IMR-90 (cell line): ENCODE measurements at places on chromosomes 4 and X. TPM values are rescaled to one million over a fixed set of nuclear protein-coding genes. Genes with fewer than 3 reads are reported as not detected.

CCKAR gene
- not detected in 2 replicates for polyA plus RNA-seq

GRCh38 chr4:117549524-117549923 is 464.1 kb upstream of the TRAM1L1 start:
- DNase-seq: no peak

- no peak for DNase-seq
Observed at GRCh38 chr4:32199639-32200038, 1479.5 kb downstream of the PCDH7 start.

USP51 gene
- 0.26 and 0.30 TPM in 2 replicates for polyA plus RNA-seq

VCX2 gene
- not detected in 2 replicates for polyA plus RNA-seq

DNA sequence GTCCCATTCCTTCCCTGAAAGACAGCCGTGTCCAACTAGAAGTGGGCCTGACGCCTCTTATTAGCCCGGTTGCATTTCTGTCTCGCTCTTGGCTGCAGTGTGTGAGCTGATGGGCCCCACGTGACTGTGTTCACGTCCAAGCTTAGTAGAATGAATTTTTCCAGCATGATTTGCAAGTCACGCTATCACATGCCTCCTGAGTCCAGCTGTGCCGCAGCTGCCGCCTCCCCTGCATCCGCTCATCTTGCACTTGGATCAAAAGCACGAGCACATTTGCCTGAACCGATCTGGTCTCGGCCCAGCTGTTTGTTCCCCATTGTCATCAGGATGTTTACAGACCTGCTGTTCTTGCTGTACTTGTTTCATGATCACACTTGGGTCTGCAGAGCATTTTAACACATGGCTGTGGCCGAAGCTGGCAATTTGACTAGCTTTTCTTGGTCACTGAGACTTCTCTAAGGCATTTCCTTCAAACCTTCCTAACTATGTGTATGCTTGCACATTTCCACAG is 126.5 kb downstream of the KIT start:
- DNase-seq: peak; percentile 91
